ENCODE measurements at places on chromosomes 7 and 10. TPM values are rescaled to one million over a fixed set of nuclear protein-coding genes. Genes with fewer than 3 reads are reported as not detected.
A peak's percentile ranks its signal among the peaks of the same experiment; 100 is the strongest.

DNA sequence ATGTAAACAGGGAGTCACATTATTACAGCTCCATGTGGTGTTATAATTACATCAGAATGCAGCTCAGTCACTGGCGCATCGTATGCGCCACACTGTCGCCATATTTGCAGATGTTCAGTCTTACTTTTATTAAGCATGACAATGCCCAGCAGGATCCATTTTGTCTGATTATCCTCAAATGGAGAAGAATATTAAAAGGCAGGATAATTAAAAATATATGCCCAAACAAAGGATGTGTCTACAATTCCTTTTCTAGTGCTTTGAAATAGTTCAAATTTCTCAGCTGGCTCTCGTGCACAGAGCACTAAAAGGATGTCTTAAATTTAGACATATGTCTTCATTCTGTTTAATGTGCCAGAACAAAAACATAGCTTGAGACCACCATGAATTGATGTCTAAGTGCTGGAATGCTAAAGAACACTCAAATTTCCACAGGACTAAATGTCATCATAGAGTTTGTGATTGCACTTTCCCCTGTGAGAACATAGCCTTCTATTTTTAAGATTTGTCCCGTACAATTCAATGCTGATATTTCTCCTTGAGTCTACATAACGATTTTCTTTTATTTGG lies 168.0 kb downstream of the DKK1 start:
- H3K27me3 ChIP-seq = no peaks in the 10 kb centered on the region
- no peak overlapping the region for H3K4me3 ChIP-seq
- no peaks in the 10 kb centered on the region for H3K36me3 ChIP-seq
- H3K27ac ChIP-seq = no peak overlapping the region

GRCh38 chr10:52741851-52742250 lies 30.7 kb downstream of the MBL2 start:
- H3K4me3 ChIP-seq = no peak overlapping the region
- DNase-seq = no peak
- H3K4me1 ChIP-seq = no peaks in the 10 kb centered on the region
- H3K27ac ChIP-seq = no peak overlapping the region
- H3K36me3 ChIP-seq = no peaks in the 10 kb centered on the region

GRCh38 chr10:79149662-79150443 lies 81.1 kb downstream of the ZMIZ1 start:
- H3K36me3 ChIP-seq = no peaks in the 10 kb centered on the region
- H3K27me3 ChIP-seq = no peaks in the 10 kb centered on the region
- peak overlapping the region; percentile 90 for H3K27ac ChIP-seq
- no peak overlapping the region for H3K4me3 ChIP-seq
- DNase-seq = peak; percentile 90
- H3K4me1 ChIP-seq = peaks cover 90% of the 10 kb centered on the region

Gene C10orf53
- not detected for total RNA-seq

- H3K36me3 ChIP-seq = no peaks in the 10 kb centered on the region
- H3K27ac ChIP-seq = no peak overlapping the region
- no peaks in the 10 kb centered on the region for H3K27me3 ChIP-seq
- no peaks in the 10 kb centered on the region for H3K4me1 ChIP-seq
Observed at GRCh38 chr10:59465088-59465487, 102.7 kb upstream of the FAM13C start.

DNA sequence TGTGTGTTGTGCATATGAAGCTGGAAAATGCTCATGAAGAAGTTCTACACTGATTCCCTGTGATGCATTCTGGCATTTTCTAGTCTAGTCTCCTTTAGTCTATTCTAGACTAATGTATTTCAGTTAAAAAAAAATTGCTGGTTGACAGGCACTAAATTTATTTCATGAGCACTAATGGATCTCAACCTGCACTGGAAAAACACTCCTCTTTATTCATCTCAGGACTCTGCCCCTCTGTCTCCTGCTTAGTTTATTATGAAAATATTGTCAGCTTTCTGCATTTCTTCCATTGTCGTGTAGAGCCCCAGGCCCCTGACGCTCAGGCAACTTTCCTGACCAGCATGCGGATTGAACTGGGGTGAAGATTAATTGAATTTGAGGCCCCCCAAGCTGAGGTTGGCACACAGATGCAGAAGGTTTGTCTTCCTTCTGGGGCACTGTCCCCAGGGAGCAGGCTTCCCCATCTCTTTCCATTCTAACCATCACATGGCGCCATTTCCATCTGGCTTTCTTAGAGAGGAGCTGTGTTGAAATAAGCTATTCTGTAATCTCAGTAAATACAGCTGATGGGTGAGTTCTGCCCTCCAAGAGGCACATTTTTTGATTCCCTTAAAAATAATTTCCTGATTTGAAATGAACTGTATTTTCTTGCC lies 128.7 kb downstream of the INSYN2A start:
- no peak overlapping the region for H3K27ac ChIP-seq
- no peaks in the 10 kb centered on the region for H3K27me3 ChIP-seq
- H3K36me3 ChIP-seq = peaks cover 96% of the 10 kb centered on the region
- H3K4me1 ChIP-seq = no peaks in the 10 kb centered on the region
- DNase-seq = no peak

Gene LRRN3
- total RNA-seq = 0.30 TPM

DNA sequence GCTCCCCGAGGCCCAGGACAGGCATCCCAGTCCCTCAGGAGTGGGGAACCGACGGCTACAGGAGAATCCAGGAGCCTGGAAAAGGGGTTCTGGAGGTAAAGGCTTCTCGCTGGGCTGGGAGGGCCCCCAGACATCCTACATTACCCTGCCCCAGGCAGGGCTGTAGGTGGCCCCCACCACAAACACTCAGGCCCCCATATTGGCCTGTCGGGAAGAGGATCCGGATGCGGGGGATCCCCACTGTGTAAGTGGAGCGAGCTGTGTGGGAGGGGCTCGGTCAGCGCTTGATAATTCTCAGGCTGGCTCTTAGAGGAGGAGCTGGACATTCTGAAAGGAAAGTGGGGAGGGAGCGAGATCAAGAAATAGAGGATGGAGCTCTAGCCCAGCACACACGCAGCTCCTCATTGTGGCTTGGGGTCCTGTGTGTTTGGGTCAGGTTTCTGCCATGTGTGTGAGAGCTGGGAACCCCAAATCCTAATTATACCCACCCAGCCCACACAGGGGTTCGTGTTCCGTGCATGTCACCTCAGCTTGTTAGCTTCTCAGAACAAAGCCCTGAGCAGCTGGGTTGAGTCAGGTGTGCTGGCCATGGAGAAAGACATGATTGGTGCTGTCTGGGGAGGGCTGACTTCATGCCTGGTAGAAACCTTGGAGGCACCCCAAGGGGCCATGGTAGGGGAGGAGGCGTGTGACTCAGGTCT lies 49.4 kb downstream of the ZNF467 start:
- H3K4me1 ChIP-seq = peaks cover 20% of the 10 kb centered on the region
- no peak for DNase-seq
- H3K27me3 ChIP-seq = no peaks in the 10 kb centered on the region
- H3K36me3 ChIP-seq = peaks cover 92% of the 10 kb centered on the region

- no peaks in the 10 kb centered on the region for H3K36me3 ChIP-seq
- peak overlapping the region; percentile 3 for H3K27ac ChIP-seq
- H3K27me3 ChIP-seq = no peaks in the 10 kb centered on the region
- DNase-seq = no peak
Observed at GRCh38 chr7:12719141-12719919, 31.9 kb downstream of the ARL4A start.

- DNase-seq = no peak
- H3K36me3 ChIP-seq = no peaks in the 10 kb centered on the region
- no peak overlapping the region for H3K4me3 ChIP-seq
- no peaks in the 10 kb centered on the region for H3K4me1 ChIP-seq
Observed at GRCh38 chr10:131090761-131091661, 220.5 kb downstream of the TCERG1L start.

GRCh38 chr10:52918714-52919305 lies 146.2 kb upstream of the MBL2 start:
- no peaks in the 10 kb centered on the region for H3K27me3 ChIP-seq
- H3K4me3 ChIP-seq = no peak overlapping the region
- DNase-seq = no peak

Gene CALCR
- not detected for total RNA-seq

DNA sequence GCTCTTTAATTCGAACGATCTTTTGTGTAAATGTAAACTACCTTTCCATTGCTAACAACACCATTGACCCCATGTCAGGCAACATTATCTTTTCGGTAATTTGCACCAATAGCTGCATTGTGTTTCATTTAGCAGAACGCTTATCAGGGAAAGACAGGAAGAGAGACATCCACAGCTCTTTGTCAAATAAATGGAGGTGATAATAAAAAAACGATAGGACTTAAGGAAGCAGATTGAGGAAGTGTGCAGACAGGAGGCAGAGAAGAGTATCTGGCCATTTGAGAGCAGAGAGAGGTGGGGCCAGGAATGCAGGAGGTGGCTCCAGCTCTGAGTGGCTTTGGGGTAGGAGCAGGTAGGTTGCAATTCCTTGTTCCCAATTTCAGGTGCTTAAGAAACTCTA lies 37.5 kb upstream of the ADARB2 start:
- H3K4me3 ChIP-seq = no peak overlapping the region
- no peak overlapping the region for H3K27ac ChIP-seq
- no peaks in the 10 kb centered on the region for H3K4me1 ChIP-seq

Gene PGAM1
- total RNA-seq = 234 TPM

Gene ZCWPW1
- 3.3 TPM for total RNA-seq

Gene DKK1
- not detected for total RNA-seq

DNA sequence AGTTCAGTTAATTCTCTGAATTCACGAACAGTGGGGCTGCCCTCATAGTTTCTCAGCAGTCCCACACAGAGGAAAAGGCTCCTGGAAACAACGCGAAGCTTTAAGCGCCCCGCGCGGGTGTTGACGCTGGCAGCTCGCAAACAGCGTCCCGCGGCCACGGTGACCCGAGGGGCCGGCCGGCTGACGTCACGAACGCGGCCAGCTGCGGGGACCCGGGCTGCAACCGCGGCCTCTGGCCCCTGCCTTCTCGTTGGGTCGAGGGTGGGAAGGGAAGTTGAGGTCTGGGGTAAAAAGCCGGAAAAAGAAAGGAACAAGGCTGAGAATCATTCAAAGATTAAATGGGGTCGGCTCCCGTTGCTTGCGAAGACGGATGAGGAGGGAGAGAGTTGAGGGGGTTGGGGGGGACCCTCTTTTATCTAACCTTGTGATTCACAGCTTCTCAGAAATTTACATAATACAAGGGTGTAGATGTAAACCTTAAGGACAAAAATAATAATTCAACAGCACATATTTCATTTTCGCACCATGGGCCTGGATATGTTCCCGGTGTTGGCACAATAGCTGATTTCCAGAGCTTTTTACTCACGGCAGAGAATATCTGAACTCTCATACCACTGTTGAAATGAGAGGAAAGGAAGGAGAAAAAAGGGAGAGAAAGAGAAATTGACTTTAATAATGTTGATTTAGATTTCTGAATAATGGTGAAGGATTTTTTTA lies 7.3 kb upstream of the FEZF1 start:
- peaks cover 100% of the 10 kb centered on the region for H3K27me3 ChIP-seq
- no peak overlapping the region for H3K27ac ChIP-seq
- H3K36me3 ChIP-seq = no peaks in the 10 kb centered on the region
- peaks cover 34% of the 10 kb centered on the region for H3K4me1 ChIP-seq
- DNase-seq = no peak

- peaks cover 2% of the 10 kb centered on the region for H3K4me1 ChIP-seq
- no peaks in the 10 kb centered on the region for H3K27me3 ChIP-seq
- H3K36me3 ChIP-seq = no peaks in the 10 kb centered on the region
- no peak overlapping the region for H3K4me3 ChIP-seq
- no peak for DNase-seq
Observed at GRCh38 chr7:134723892-134724291, 55.5 kb upstream of the CALD1 start.

GRCh38 chr7:158976468-158976848 lies 120.1 kb downstream of the DYNC2I1 start:
- H3K4me1 ChIP-seq = peaks cover 14% of the 10 kb centered on the region
- no peak for DNase-seq
- no peak overlapping the region for H3K27ac ChIP-seq

DNA sequence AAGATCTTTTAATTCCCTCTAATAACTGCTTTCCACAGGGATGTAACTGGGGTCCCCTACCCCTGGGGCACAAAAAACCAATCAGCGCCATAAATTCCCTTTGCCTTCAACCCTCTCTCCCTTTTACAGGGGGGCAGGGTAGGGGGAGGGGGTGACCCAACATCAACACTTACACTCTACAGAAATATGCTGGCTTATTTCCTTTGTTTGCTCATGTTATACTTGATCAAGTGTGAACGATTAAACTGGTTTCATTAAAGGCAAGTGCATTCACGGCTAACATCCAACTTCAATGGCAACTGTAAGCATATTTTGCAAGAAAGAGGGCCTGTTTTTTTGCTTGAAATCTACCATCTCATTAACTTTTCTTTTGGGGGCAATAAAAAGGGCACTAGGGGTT lies 2.9 kb downstream of the CTBP2 start:
- H3K4me1 ChIP-seq = peaks cover 67% of the 10 kb centered on the region
- no peak overlapping the region for H3K27ac ChIP-seq
- H3K36me3 ChIP-seq = no peaks in the 10 kb centered on the region

DNA sequence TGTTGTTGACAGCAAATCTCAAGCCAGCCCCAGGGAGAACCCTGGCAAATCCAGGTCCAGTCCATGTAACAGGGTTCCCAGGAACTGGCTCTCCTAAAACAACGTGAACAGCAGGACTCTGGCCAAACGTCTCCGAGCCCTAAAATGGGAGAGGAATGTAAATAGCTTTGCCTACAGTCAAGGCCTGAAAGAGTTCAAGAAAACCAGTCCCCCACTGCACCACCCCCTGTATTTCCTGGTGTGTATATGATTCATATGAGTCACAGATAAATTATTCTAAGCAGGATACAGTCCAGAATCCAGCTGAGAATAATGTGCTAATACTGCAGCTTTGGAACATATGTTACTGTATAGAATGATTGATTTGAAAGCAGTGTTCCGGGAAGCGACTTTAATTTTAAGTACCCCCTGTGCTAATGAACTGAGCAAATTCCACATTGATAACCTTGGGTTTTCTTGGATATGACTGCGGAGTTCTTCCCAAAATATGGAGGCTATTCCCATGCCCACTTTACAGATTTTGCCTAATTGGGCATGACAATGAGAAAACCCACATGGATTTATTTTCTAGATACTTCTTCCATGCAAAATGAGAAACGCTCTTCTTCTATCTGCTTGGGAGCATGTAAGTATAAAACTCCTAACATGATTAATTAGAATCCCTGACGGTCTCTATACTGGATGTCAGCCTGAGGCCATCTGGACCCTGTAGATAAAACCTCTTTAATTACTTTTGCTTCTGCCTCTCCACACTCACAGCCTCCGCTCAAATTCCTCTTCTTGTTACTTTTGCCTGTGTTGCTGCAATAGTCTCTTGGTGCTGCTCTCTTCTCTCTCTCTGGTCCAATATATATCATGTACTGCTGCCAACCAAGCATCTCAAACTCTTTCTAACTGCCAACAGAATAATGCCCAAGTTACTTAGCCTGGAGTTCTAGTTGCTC lies 50.2 kb downstream of the LAMB4 start:
- H3K4me1 ChIP-seq = peaks cover 4% of the 10 kb centered on the region
- no peak overlapping the region for H3K27ac ChIP-seq
- no peaks in the 10 kb centered on the region for H3K27me3 ChIP-seq
- H3K4me3 ChIP-seq = no peak overlapping the region
